ENCODE measurements at places on chromosomes 3 and 15. TPM values are rescaled to one million over a fixed set of nuclear protein-coding genes. Genes with fewer than 3 reads are reported as not detected.

Gene SPESP1
- total RNA-seq, result not detected

Gene PLA2G4D
- not detected for total RNA-seq

DNA sequence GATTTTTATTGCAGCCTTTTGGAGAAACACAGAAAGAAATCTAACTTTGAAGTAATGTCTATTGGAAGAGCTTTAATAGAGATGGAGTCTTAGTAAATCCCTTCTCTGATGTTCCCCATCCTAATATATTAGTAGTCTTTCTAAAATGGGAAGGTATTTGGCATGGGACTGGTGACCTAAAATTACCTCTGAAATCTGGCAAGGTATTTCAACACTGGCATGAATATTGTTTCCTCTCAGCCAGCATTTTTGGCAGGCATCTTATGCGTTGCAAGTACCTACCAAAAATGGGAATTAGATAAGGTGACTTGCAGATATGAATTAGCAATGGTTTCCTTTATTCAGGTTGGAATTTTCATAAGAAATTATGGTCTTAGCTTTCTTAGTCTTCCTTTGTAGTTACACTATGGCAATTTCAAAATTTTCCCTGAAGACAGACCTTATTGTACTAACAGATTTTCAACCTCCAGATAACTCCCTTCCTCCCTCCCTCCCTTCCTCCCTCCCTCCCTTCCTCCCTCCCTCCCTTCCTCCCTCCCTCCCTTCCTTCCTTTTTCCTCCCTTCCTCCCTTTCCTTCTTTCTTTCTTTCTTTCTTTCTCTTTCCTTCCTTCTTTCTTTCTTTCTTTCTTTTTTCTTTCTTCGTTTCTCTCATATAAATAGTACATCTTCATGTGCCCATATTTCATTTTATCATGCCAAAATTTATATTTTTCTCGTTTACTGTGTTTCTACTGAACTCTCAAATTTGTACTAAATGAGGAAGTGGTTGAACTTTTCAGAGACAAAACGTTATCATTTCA, 168.2 kb upstream of the KCNMB2 start:
- no peak for DNase-seq

DNA sequence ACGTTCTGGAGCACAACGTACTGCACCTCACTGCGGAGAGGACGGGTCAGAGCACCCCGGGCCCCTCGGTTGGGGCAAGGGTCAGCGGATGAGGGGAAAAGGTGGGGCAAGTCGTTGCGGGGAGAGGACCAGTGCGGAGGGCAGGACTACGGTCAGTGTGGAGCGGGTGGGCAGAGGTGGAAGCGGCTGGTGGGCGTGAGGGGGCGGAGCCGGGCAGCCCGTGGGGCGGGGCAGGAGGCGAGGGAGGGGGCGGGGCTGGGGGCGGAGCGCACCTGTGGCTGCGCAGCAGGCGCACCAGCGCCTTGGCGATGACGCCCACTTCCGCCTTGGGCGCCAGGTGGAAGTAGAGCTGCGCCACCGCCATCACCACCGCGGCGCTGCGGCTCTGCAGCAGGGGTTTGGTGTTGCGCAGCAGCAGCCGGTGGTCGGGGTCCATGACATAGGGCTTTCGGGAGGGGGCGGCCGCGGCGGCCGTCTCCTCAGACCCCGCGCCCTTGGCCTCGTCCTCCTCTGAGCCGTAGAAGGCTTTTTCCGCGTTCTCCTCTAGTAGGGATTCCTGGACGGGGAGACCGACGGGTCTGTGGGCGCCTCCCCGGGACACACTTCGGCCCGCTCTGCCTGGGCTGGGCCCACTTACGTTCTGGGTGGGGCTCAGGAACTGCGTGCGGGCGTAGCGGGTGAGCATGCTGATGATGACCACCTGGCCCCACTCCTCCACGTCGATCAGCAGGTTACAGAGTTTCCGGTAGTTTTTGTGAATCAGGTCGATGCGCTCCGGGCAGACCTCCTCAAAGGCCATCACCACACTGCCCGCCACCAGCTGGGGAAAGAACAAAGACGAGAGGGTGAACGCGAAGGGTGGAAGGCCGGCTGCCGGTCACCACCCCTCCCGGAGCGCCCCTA, 29.2 kb downstream of the AP3B2 start:
- DNase-seq, result peak; percentile 29

- DNase-seq, result no peak
Measured at GRCh38 chr3:112460519-112461195, 38.6 kb downstream of the BTLA start.
